Fibroblast of lung (primary cell): ENCODE measurements at places on chromosomes 11 and 22.

GRCh38 chr11:63997801-63998337, 11.6 kb downstream of the OTUB1 start:
- no peaks in the 10 kb centered on the region for H3K27me3 ChIP-seq
- H3K36me3 ChIP-seq, result peaks cover 13% of the 10 kb centered on the region
- DNase-seq, result no peak
- peaks cover 2% of the 10 kb centered on the region for H3K4me1 ChIP-seq

DNA sequence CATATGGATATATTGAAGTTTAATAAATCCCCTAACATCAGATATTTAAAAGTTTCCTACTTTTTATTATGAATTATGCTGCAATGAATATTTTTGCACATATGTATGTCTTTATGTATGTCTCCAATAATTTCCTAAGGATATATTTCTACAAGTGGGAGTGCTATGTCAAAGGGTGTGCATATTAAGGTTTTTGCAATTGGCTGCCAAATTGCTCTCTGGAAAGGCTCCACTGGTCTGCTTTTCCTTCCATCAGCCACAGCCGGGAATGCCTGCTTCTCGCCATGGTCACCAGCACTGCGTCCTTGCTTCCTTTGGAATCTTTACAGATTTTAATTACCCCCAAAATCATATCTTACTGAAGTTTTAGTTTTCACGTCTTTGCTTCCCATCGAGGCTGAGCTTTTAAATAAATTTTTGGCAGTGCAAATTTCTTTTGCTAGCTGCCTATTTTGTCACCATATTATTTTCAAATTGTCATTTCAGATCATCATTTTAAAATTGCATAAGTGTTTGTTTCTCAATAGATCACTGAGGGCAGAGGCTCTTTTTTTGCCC, 221.7 kb downstream of the SNX19 start:
- H3K4me1 ChIP-seq, result no peaks in the 10 kb centered on the region
- no peak overlapping the region for H3K4me3 ChIP-seq
- DNase-seq, result no peak
- no peaks in the 10 kb centered on the region for H3K36me3 ChIP-seq

GRCh38 chr11:128819198-128819597, 47.9 kb downstream of the KCNJ1 start:
- H3K4me1 ChIP-seq, result no peaks in the 10 kb centered on the region
- no peak overlapping the region for H3K27ac ChIP-seq
- H3K36me3 ChIP-seq, result no peaks in the 10 kb centered on the region
- H3K4me3 ChIP-seq, result no peak overlapping the region
- no peaks in the 10 kb centered on the region for H3K27me3 ChIP-seq

GRCh38 chr22:40766956-40767355, 52.2 kb downstream of the SLC25A17 start:
- H3K36me3 ChIP-seq, result no peaks in the 10 kb centered on the region
- no peak for DNase-seq
- H3K27me3 ChIP-seq, result no peaks in the 10 kb centered on the region
- H3K4me1 ChIP-seq, result no peaks in the 10 kb centered on the region

GRCh38 chr11:134670961-134671370, 258.9 kb upstream of the B3GAT1 start:
- no peaks in the 10 kb centered on the region for H3K36me3 ChIP-seq
- no peak for DNase-seq
- no peak overlapping the region for H3K27ac ChIP-seq
- no peak overlapping the region for H3K4me3 ChIP-seq
